Activated CD4-positive, CD25-positive, alpha-beta regulatory T cell treated with anti-CD3 and anti-CD28 coated beads, Interleukin-2, amount 50 U/mL, for 24 hours (primary cell): ENCODE measurements at places on chromosomes 2 and 18.

- no peak for ATAC-seq
Measured at GRCh38 chr18:23922939-23923338, 91.6 kb upstream of the TTC39C start.

DNA sequence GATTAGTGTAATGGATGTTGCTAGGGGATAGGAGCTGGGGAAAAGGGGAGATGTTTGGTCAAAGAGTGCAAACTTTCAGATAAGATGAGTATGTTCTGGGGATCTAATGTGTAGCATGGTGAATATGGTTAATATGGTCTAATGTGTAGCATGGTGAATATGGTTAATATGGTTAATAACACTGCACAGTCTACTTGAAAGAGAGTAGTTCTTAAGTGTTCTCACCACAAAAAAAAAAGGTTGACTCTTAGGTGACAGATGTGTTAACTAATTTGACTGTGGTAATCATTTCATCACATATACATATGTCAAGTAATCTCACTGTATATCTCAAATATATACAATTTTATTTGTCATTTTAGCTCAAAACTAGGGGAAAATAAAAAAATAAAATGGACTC is 121.3 kb upstream of the CD226 start:
- ATAC-seq: peak; percentile 32

DNA sequence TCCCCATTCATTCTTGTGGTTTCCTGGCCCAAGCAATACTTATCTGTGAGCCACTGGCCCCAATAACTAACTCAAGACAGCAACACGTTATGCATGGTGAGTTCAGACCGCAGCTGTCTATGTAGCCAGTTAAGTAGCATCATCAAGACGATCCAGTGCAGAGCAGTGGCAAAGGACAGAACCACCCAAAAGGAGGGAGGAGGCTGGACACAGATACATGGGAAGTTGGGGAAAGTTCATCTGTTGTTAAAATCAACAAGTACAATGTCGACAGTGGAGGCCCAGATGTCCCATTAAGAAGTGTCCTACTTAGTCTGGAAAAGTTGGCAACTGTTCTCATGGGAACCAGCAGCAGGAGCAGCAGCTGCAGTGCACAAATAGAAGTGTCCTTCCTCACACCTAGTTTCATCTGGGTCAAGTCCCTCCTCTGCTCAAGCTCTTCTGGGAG is 106.9 kb upstream of the THOC1 start:
- ATAC-seq: no peak

- no peak for ATAC-seq
Measured at GRCh38 chr2:185219981-185220380, 518.6 kb upstream of the FSIP2 start.

DNA sequence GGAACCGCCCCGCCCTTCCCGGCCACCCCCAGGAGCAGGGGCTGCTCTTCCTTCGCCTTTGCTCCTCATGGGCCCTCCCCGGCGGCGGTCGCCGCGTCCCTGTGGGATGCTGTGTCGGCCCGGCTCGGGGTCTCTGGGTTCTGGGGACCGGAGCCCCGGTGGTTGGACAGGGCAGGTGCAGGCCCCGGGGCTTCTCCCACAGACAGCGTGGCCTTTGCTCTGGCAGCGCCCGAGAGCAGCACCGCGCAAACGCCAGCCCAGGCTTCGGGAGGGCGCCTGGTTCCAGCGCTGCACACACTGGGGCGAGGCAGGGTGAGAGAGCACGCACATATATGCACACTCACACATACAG is 9.0 kb upstream of the KCNG2 start:
- ATAC-seq: no peak

GRCh38 chr2:45533771-45534170 is 77.3 kb downstream of the SRBD1 start:
- ATAC-seq: no peak

DNA sequence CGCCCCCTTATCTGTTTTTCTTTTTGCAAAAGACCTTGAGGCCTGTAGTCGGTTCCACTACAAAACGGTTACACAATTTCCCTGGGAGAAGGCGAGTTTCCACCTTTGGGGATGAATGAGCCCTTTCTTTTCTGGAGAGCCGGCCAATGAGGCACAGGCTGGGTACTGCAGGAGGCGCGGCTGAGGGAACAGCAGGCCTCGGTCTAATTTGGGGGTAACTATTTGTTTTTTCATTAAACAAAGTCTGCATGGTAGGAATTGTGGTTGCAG is 129.2 kb downstream of the MYCN start:
- ATAC-seq: no peak

DNA sequence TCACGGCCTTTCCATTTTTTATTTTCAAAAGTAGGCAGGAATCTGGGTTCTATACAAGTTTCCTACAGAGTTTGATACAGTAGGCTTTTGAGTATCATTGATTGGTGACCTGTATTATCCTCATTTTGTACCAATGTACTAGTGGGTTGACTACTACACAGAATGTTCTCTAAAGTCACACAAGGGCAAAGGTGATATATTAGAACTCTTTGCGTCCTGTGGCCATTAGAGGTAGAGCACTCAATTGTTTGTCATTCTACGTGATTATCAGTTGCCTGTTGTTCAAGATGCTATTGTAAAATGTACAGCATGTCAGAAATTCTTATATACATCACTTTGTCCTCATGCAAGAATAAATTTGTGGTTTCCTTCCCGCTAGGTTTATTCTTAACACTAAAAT is 24.8 kb downstream of the WDR75 start:
- no peak for ATAC-seq

DNA sequence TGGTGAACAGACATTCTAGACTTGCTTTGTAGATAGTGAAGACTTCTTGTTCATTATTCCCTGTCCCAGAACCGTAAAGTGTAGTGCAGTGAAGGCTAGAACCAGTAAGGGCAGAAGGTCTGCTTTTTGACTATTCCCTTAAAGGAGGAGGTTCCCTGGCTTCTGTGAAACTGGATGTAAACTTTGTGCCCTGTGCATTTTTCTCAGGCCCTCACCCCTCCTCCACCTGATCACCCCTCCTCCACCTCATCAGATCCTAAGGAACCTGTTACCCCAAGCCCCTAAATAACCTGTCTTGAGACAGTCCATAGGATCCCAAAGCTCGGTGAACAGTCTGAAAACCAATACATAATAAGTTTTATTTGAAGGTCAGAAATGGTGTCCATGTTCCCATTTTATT is 33.7 kb downstream of the SFT2D3 start:
- ATAC-seq: no peak

- no peak for ATAC-seq
Measured at GRCh38 chr2:67876176-67876575, 186.6 kb downstream of the C1D start.

- ATAC-seq: no peak
Measured at GRCh38 chr2:153823880-153824279, 47.8 kb upstream of the GALNT13 start.

GRCh38 chr2:41484858-41485234 is 563.0 kb upstream of the PKDCC start:
- ATAC-seq: no peak

- ATAC-seq: no peak
Measured at GRCh38 chr18:24704946-24705630, 244.7 kb downstream of the HRH4 start.

DNA sequence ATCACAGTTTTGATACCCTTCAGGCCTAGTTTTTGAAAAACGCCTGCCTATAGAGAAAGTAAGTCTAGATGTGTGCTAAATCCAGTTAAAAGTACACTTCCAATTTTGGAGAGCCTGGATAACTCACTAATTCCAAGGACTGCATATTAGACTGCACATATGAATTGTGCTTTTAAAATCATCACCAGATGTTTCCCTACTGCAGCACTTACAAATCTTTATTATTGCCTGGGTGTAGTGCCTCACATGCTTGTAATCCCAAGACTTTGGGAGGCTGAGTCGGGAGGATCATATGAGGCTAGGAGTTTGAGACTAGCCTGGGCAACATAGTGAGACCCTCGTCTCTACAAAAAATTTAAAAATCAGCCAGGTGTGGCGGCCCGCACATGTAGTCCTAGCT is 35.9 kb upstream of the HTR2B start:
- no peak for ATAC-seq

DNA sequence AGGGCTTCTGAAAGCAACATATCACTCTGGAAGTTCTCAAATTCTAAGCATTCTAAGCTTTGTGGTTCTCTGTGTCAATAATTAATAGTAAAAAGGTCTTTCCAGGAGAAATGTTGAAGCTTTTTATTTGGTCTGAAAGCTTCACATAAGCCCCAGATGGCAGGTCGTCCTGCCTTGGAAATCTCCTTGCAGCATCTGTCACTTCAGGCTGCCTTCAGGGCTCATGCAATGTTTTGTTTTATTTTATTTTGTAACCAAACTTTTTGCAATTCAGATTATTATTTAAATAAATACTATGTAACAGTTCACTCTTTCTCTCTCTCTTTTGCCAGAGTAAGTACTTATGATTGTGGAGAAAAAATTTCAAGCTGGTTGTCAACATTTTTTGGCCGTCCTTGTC is 46.7 kb upstream of the FHOD3 start:
- ATAC-seq: no peak

- no peak for ATAC-seq
Measured at GRCh38 chr2:71922091-71922490, 225.6 kb downstream of the CYP26B1 start.

DNA sequence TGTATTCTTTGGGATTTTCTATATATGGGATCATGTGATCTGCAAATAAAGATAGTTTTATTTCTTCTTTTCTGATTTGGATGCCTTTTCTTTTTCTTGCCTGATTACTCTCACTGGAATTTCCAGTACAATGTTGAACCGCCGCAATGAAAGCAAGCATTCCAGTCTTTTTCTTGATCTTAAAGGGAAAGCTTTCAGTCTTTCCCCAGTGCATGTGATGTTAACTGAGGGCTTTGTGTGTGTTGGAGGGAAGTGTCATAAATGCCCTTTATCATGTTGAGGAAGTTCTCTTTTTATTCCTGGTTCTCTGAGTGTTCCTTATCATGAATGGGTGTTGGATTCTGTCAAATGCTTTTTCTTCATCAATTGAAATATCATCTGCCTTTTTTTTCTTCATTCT is 16.9 kb upstream of the CYBRD1 start:
- ATAC-seq: no peak

DNA sequence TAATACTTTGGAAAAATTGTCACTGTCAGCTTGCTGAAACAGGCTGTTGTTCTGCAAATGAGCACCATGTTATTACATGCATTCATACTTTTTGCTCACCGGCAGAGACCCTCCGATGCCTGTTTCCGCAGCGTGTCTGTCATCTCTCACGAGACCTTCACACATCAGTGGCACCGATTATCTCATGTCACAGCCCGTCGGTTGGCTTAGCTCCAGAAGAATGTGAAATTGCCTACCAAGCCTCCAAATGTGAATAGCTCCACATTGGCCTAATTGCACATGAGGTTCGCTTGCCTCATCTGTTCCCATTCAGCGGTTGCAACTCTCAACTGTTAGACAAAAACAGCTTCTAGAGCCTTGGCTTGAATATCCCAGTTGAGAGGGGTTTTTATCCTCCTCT is 233.0 kb downstream of the ACTR3 start:
- ATAC-seq: no peak

GRCh38 chr2:29060441-29060840 is 13.9 kb downstream of the PCARE start:
- no peak for ATAC-seq

DNA sequence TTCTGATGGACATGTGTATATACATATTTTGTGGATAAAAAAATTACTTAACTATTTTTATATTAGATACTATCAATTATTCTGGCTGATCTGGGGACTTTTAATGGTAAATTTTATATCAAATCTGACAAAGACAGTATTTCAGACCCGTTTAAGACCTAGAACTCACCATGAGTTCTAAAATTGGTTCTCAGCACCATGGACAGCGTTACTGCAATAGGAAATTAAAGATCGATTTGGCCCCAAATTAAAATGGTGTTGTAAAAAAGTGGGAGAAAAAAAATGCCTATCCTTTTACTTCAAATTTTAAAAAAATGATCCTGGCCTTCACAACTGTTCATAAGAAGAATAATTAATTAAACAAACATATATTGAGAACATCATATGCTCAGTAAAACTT is 919 bp upstream of the SCN2A start:
- ATAC-seq: no peak

- ATAC-seq: no peak
Measured at GRCh38 chr2:64186699-64187605, 42.7 kb upstream of the PELI1 start.

GRCh38 chr2:48146552-48146951 is 240.3 kb upstream of the FBXO11 start:
- ATAC-seq: no peak

DNA sequence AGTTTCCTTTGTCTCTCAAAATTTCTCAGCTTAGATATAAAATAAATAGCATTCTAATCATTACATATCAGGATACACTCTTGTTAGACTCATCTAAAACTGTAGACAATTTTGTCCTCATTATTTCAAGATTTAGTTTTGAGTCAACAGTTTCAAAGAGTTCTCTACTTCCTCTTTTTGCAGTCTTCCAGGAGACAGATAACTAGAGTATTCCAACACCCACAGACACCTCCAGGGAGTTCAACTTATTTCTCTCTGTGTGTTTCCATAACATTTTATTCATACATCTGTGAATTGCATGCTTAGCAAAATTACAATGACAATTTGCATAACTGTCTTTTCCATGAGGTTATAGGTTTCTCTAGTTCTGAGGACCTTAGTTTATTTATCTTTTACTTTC is 166.6 kb upstream of the HNMT start:
- no peak for ATAC-seq

DNA sequence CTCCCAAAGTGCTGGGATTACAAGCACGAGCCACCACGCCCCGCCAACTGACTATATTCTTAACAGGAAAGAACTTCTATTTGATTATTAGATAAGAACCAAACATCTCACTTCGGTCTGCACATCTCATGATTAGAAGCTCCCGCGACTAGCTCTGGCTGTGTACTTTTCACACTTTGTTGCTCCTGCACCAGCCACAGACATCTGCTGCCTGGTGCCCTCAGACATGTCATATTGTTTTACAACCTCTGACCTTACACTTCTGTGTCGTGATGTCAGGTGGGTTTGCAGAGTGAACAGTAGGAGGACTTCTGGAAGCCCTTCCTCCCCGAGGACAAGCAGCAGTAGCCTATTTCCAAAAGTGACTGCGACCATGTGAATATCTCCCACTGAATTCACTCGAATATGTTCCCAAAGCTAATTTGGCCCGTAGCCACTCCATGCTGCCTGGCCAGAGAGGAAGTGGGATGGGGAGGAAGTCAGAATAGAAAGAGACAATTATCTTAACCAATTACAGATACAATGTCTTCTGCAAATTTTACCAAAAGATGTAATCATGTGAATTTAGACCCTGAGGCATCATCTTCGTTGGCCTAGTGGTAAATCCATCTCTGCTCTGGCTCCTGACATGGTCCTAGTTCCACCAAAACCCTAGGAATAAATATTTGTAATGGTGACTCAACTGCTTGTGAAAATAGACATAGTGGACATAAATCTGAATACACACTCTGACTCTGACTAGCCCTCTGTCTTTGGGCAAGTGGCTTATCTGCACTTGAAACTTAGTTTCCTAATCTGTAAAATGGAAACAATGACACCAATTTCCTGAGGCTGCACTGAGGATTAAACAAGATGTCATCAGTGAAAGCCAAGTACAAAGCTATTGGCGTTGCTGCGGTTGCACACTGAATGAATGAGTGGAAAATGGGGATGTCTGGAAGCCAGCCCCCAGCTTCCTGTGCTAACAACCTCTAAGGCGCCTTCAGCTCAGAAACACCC is 406.1 kb downstream of the LRATD1 start:
- ATAC-seq: no peak

GRCh38 chr18:2102022-2102421 is 469.3 kb downstream of the METTL4 start:
- ATAC-seq: no peak
